Activated naive CD4-positive, alpha-beta T cell treated with anti-CD3 and anti-CD28 coated beads, Interleukin-2, amount 50 U/mL, for 72 hours (primary cell): ENCODE measurements at places on chromosomes 6 and 20.

GRCh38 chr6:105211831-105212230 lies 32.0 kb upstream of the POPDC3 start:
- DNase-seq = no peak

DNA sequence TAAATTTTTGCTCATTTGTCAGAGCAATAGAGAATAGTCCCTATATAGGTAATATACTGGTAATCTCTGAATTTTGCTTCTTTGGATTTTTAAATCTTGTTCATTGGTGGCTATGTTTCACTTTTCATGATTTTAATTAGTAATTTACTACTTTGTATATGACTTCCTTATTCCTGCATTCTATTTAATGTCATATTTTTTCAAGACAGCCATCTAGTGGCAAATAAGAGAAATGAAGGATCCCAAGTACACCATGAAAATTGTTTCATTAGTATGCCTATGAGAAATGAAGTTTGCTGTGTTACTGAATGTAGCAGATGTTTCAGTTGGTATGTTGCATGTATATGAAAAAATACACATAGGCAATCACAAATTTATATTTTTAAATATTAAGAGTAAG lies 82.4 kb downstream of the ZNF292 start:
- no peak for DNase-seq

DNA sequence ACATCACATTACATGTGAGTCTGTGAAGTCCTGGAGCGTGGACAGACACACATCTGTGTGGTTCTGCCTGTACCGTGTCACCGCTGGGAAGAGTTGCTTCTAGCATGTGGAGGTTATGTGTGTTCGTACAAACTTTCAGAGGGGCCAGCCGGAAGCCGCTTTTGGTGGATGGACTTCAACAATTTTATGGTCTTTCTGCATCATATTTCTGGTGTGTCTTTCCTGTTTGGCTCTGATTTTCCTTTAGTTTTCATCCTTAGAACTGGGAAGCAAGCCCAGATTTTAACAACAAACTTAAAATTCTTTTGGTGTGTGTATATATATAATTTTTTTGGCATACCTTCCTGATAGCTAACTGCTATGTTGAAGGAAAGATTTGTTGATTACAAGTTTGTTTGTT lies 71.2 kb downstream of the TIAM2 start:
- no peak for DNase-seq

DNA sequence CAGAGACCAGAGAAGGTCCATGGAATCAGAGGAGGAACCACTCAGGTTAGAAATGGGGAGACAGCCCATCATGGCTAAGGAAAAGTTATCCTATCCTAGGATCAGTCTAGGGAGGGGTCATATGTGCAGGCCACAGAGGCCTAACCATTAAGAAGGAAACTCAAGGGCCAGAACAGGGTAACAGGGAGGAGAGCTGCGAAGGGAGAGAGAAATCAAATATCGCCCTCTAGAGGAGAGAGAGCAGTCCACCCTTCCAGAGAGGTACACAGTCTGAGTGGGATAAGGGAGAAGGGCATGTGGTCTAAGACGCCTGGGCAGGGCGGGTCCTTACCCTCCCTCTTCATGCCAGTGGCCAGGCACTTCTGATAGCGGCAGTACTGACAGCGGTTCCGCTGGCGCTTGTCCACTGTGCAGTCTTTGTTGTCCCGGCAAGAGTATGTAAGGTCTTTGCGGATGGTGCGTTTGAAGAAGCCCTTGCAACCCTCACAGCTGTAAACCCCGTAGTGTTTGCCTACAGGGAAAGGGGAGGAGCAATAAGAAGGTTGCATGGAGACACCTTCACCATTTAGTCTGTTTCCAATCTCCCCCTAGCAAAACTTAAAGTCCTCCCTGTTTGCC lies 2.9 kb downstream of the RXRB start:
- no peak for DNase-seq

- DNase-seq = no peak
Measured at GRCh38 chr6:109202409-109203264, 107.3 kb downstream of the CEP57L1 start.

DNA sequence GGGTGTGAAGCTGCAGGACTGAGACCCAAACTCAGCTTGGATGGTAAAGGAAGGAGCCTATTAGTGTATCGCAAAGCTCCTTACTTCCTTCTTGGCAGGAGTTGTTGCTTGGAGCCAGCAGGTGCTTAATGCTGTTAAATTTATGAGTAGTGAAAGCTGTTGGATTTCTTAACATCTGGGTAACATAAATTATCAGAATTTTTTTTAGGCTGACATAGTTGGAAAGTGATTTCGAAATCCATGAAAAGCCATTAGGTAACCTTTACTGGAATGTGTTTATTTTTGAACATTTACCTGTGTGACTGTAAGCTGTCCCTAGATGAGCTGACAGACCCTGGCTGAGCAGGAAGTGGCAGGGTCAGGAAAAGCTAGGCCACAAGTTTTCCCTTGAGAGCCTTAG lies 470.4 kb upstream of the SLC35B3 start:
- no peak for DNase-seq

GRCh38 chr6:38459291-38459690 lies 180.4 kb downstream of the BTBD9 start:
- DNase-seq = no peak

GRCh38 chr20:5070570-5070969 lies 49.2 kb downstream of the PCNA start:
- no peak for DNase-seq

DNA sequence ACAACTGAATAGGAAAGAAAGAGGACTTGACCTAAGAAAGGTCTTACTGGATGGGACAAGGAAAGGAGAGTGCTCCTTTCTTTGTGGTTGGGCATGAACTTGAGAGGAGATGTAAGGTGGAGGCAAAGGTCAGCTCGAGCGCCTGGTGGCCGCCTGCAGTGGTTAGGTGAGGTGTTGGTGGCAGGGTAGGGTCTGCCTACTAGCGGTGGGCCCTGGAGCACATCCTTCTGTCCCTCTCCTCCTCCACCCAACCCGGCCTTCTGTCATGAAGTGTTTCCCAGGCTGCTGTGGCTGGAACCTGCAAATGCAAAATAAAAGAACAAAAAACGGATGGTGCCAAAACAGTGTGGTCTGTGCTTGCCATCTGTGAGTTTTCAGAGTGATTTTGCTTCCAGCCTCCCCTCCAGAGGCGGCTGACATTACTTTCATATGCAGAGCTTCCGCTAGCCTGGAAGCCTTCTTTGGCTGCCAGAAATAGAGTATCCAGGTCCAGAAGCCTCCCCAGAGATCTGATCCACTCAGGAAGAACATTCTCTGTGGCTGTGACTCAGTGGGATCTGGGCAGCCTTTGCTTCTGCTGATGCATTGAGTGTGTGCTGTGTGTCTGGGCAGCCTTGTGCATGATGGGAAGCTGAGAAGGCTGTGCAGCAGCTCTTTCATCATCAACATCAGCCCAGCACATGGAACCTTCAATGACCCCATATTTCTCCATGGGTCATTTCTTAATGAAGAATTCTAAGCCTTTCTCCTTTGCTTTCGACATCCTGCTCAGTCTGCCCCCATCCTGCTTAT lies 79.8 kb upstream of the FAM184A start:
- DNase-seq = no peak

DNA sequence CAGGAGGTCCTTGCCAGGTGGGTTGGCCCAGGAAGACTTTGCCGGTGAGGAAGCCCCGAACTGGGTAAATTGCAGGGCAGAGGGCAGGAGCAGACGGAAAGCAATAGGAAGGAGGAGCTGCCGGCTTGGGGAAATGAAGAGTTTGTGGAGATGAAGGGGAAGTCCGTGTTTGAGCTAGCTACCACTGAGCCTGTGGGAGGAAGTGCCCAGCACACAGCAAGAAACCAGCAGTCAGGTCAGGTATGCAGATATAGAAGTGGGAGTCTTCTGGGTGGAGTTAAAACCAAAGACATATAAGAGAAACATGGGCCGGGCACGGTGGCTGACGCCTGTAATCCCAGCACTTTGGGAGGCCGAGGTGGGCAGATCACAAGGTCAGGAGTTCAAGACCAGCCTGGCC lies 34.7 kb downstream of the CD24 start:
- no peak for DNase-seq

- DNase-seq = no peak
Measured at GRCh38 chr6:10381830-10382208, 33.1 kb downstream of the TFAP2A start.

DNA sequence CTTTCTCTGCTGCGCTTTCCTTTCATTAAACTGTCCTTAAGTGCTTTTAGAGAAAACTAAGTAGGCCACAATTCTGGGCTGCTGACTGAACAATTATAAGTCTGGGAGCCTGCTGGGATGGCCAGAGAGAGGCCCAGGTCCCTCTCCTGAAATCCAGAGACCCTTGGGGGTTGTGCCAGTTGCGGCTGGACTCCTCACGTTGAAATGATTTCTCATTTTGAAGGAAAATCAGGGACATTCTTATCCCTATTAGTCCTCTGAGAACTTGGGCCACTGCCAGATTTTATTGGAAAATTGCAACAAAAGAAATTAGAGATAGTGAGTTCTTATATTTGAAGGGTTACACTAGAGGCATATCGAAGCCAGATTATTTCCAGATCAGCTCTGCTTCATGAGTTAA lies 145.1 kb downstream of the CLIC5 start:
- DNase-seq = no peak

- DNase-seq = no peak
Measured at GRCh38 chr6:112839525-112839961, 492.4 kb downstream of the RFPL4B start.

DNA sequence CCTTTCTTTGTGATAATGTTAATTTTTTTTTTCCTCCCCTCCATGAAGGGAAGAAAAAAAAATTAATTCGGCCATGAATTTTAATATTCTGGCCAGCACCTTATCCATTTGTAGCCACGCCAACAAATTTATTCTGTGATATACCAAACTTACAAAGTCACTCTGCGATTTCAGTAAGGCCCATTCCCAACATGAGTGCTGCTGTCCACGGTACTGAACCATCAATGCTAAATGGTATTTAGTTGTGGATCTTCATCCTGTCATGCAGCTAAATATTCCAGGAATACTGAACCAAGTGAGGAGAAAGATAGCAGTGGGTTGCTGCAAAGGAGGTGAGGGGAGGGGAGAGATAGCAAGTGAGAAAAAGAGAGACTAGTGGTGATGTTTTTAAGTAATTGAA lies 19.5 kb upstream of the RSPH4A start:
- DNase-seq = no peak

GRCh38 chr6:137399881-137400443 lies 94.2 kb downstream of the OLIG3 start:
- DNase-seq = no peak

GRCh38 chr6:82494367-82494766 lies 130.8 kb downstream of the TPBG start:
- no peak for DNase-seq

DNA sequence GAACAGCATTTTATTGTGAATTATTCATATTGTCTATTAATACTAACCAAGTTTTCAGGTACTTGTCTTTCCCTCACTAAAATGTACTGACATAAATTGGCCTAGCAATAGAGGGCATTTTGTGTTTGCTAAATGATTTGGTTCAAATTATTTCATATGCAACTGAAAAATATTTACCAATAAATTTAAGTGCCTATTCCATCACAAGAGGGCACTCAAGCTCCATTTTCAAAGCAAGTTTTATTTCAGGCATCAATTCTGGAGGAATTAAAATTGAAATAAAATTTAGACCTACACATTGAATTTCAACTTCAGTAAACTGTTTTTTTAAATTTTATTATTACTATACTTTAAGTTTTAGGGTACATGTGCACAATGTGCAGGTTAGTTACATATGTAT lies 114.3 kb upstream of the SYNCRIP start:
- DNase-seq = no peak

- no peak for DNase-seq
Measured at GRCh38 chr6:73585566-73586415, 65.0 kb upstream of the EEF1A1 start.

- DNase-seq = no peak
Measured at GRCh38 chr6:170311696-170312095, 5.1 kb downstream of the FAM120B start.
